ENCODE measurements at places on chromosomes 16 and 17. TPM values are rescaled to one million over a fixed set of nuclear protein-coding genes. Genes with fewer than 3 reads are reported as not detected.

The P2RX5 gene
- 2.7 TPM for total RNA-seq

The APPBP2 gene
- total RNA-seq: 59.1 TPM

The MT1M gene
- total RNA-seq: not detected

The EIF1 gene
- 238 TPM for total RNA-seq

The AIPL1 gene
- total RNA-seq: not detected

The CNTNAP4 gene
- not detected for total RNA-seq

The C17orf50 gene
- not detected for total RNA-seq

The CAMKK1 gene
- 12.6 TPM for total RNA-seq

The CCL7 gene
- 4.8 TPM for total RNA-seq

The PRR35 gene
- total RNA-seq: not detected

The CCL1 gene
- total RNA-seq: not detected

The MILR1 gene
- total RNA-seq: 6.2 TPM

The ABCA10 gene
- total RNA-seq: 0.69 TPM

The SOX8 gene
- under 0.01 TPM for total RNA-seq

The CASKIN2 gene
- total RNA-seq: 6.5 TPM

The KRT34 gene
- total RNA-seq: 0.89 TPM

The EFCAB5 gene
- 0.59 TPM for total RNA-seq

The BIRC5 gene
- total RNA-seq: 4.8 TPM

The ACOX1 gene
- 71.0 TPM for total RNA-seq

The TACO1 gene
- total RNA-seq: 17.2 TPM

The NUDT7 gene
- total RNA-seq: 6.2 TPM

The GAST gene
- not detected for total RNA-seq

The SRCIN1 gene
- total RNA-seq: not detected

The ST6GALNAC1 gene
- total RNA-seq: not detected

The RHBDL3 gene
- under 0.01 TPM for total RNA-seq

The UBTF gene
- 34.1 TPM for total RNA-seq

The HS3ST4 gene
- not detected for total RNA-seq

The KRTAP4-2 gene
- not detected for total RNA-seq

The DPEP2NB gene
- total RNA-seq: not detected

The QPRT gene
- 31.1 TPM for total RNA-seq

The PLLP gene
- not detected for total RNA-seq

The PFN1 gene
- 683 TPM for total RNA-seq

The TERB1 gene
- total RNA-seq: not detected

The TRIM72 gene
- not detected for total RNA-seq

The TPPP3 gene
- 0.46 TPM for total RNA-seq

The RNF43 gene
- not detected for total RNA-seq

The PRDM7 gene
- total RNA-seq: not detected

The CLDN9 gene
- total RNA-seq: not detected

The TMEM220 gene
- total RNA-seq: 0.69 TPM

The CHD9NB gene
- 2.2 TPM for total RNA-seq

The ERN2 gene
- total RNA-seq: not detected

The CCR7 gene
- not detected for total RNA-seq

The MSRB1 gene
- 6.2 TPM for total RNA-seq

The CD300C gene
- not detected for total RNA-seq

The KRTAP3-1 gene
- total RNA-seq: not detected

The DUS1L gene
- 65.6 TPM for total RNA-seq

The KRTAP1-1 gene
- not detected for total RNA-seq

The YPEL3 gene
- 5.9 TPM for total RNA-seq

The PTX4 gene
- total RNA-seq: not detected

The CLEC18C gene
- total RNA-seq: 0.23 TPM

The TEX19 gene
- not detected for total RNA-seq

The SULT1A1 gene
- total RNA-seq: 1.2 TPM

The CDH13 gene
- total RNA-seq: 293 TPM

Measured in smooth muscle cell of the umbilical artery (primary cell).